ENCODE measurements at places on chromosomes 12 and 14.

DNA sequence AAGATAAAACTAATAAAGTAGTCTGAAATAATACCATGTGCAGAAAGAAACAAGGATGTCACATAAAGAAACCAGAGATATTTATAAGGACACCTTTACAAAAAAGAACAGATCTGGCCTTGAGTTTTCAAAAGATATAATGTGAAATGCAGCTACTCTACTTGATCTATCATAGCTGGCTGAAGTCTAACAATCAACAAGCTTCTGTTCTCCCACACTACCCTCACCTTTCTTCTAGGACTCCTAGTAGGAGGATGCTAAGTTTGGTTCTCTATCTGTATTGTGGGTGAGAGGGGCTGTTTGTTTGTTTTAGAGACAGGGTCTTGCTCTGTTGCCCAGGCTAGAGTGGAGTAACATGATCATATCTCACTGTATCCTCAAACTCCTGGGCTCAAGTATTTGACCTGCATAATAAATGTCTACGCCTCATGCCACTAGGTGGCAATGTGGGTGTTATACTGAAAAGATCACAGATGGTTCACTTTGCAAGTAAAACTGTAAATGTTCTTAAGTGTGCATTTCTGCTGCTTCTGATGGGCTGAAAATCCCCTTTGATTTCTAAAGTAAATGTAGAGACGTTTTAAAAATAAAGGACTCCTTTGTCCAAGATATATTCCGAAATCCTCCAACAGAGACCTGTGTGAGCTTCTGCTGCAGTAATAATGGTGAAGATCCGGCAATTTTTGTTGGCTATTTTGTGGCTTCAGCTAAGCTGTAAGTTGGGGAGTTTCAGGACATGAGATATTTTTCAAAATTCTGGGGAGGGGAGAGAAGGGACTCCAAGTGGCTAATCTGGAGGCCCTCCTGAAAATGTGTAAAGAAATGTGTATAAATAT is 269.3 kb downstream of the DAD1 start:
- DNase-seq, result peak; percentile 51

DNA sequence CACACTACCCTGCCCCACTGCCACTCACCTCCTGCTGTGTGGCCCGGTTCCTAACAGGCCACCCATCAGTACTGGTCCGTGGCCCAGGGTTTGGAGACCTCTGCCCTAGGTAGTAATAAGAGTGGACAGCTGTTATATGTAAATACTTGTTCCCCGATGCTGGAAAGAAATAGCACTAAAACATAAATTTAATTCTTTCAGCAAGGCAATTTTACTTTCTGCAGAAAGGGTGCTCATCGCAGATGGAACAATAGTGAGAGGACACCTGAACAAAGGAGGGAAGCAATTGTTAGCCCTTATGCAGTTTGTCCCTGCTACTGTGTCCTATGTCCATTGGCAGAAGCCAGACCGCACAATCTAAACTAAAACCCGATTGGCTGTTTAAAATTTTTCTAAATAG is 5.9 kb upstream of the CYP46A1 start:
- no peak for DNase-seq

DNA sequence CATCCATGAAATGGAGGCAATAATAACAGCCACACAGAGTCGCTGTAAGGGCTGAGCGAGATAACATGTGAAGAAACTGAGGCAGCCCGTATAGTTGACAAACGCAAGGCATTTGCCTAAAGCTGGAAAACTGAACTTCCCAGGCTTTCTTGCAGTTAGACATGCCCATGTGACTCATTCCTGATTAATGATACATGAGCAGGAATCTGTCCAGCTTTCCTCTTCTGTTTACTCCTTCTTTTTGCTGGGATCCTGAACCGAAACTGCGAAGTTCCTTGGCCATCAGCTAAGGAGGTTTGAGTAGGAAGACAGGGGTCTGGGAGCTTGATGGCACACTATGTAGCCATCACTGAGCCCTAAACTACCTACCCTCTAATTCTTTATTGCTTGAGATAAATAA is 52.2 kb downstream of the ST8SIA1 start:
- DNase-seq, result no peak

- no peak for DNase-seq
Observed at GRCh38 chr12:123468786-123469185, 10.8 kb downstream of the SNRNP35 start.

- DNase-seq, result no peak
Observed at GRCh38 chr14:51188566-51189185, 51.4 kb upstream of the TMX1 start.

- DNase-seq, result no peak
Observed at GRCh38 chr12:33828326-33828725, 194.0 kb upstream of the ALG10 start.

- no peak for DNase-seq
Observed at GRCh38 chr12:89756585-89757398, 48.2 kb upstream of the ATP2B1 start.

- DNase-seq, result no peak
Observed at GRCh38 chr14:79281244-79282152, 929.8 kb downstream of the DIO2 start.

DNA sequence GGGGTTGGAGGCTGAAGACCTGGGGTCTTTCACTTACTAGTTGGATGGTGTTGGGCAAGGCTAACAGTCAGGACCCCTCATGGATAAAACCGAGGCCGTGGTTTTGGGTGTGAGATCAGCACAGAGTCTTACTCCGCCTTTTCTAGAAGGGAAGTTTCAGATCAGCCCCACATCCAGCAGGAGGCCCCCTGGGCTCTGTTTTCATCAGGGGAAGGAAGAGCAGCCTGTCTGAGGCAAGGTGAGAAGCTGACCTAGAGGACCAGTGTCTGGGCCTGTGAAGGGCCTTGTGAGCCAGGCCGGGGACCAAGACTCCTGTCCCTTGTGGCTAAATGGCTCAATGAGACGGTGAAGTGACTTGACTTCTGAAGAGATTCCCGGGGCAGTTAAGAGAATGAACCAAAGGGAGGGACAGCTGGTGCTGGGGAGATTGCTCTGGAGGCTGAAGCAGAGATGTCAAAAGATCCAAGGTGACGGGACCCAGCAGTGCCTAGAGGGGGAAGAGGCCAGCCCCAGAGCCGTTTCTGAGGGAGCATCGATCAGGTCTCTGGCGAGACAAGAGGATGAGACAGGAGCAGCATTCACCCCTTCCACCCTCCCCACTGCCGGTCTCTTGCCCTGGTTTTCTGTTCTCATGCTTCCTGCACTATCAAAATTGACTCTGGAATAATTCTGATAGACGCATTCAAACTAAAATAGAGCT is 40.1 kb upstream of the TSPAN9 start:
- no peak for DNase-seq

- no peak for DNase-seq
Observed at GRCh38 chr12:12779529-12779928, 5.9 kb upstream of the APOLD1 start.

- DNase-seq, result no peak
Observed at GRCh38 chr12:104022786-104023185, 27.2 kb downstream of the GLT8D2 start.

GRCh38 chr14:31138301-31138700 is 69.3 kb downstream of the HECTD1 start:
- no peak for DNase-seq

DNA sequence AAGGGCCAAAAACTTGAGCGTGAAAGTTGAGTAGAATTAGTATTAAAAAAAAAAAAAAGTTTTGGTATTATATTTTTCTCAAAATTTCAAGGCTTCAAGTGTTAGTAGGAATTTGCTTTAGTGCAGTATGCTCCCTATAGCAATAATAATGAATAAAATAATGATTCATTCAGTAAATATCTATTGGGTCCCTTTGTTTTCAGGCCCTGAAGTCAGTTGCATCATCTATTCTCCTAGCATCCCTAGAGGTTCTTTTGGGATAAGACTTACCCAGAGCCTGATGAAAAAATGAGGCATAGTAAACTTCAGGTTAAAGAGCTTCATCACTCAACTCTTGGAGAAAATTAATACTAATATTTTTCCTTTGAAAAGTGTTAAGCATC is 1.1 kb downstream of the KMT5A start:
- no peak for DNase-seq

DNA sequence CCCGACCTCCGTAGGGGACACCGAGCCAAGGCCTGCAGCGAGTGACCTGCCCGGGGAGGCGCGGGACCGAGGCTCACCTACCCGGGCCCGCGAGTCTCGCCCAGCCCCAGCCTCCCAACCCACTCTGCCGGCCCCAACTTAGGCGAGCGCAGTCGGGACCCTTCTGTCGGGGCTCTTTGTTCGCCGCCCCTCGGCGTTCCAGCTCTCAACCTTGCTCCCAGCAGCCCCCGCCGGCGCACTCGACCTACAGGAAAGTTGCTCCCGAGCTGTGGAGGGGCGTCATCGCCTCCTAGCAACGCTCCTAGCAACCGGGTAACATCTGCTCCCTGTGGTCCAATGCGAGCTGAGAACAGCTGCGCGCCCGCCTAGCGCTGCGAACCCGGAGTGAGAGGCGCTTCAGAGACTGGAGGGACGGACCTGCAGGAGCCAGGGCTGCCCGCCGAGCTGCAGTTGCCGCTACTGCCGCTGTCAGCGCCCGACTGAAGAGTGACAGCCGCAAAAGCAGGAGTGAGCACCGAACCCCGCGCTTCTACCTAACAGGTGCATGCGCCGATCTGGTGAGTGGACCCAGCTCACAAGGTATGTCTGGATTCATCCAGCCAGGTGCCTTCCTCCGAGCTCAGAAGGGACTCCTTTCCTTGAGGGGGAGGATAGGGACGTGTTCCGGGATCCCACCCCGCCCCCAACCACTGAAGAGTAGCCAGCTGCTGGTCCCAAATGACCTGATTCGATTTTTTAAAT is 355.0 kb downstream of the SNAPC1 start:
- peak; percentile 90 for DNase-seq

GRCh38 chr12:109239179-109239578 is 69.9 kb downstream of the FOXN4 start:
- no peak for DNase-seq

- no peak for DNase-seq
Observed at GRCh38 chr12:77940567-77940966, 109.9 kb downstream of the NAV3 start.

DNA sequence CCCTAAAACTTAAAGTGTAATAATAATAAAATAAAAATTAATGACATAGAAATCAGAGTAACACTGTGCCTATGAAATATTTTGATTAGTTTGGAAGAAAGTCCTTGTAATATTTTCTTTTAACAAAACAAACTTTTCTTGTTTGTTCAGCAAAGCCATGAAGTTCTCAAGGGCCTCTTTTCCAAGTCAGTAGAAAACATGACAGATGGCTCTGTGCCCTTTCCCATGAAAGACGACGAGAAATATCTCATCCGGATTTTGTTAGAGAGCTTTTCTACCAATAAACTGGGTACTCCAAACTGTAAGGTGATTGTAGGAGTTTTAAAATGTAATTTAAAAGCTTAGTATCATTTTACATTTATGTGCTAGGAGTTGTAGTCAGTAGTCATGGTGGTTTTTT is 54.5 kb upstream of the ASPG start:
- no peak for DNase-seq

DNA sequence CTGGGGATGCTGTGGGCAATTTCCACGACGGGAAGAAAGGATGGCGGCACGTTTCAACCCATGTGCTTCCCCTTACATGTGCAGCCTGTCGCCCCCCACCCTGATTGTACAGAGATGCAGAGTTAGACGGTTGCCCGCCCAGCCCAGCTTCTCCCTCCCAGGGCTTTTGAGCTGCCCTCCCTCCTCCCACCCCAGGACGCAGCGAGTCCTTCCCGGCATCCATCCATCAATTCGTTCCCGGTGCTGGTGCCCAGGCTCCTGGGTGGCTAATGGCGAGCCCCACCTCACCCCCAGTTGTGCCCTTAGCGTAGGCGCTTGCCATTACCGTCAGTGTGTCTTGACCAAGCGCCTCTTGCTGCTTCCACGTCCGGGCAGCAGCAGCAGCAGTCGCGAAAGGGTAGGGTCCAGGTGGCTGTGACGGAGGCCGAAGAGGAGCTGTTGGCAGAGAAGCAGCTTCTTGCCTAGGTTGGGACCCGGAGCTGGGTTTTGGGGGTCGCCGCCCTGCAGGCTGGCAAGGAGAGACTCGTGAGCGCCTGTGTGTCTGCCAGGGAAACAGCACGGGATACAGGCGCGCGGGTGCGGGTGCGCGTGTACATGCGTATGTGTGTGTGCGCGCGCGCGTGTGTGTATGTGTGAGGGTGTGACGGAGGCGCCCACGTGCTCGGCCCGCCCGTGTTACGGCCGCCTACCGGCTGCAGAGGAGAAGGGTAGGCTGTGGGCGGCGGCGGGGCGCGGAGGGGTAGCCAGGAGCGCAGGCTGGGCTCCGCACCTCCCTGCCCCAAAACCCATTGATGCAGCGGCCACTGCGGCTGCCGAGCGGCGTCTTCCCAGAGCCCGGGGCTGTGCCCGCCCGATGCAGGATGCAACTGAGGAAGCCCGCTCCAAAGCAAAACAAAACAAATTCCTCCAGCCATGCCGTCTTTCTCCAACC is at the start of gene SLC6A15:
Gene SLC6A15 (minus strand): TSS at position 602 of the 931 bp plus-strand sequence. CDS start 20,679 bp downstream, outside the sequence.
- peak; percentile 93 for DNase-seq

DNA sequence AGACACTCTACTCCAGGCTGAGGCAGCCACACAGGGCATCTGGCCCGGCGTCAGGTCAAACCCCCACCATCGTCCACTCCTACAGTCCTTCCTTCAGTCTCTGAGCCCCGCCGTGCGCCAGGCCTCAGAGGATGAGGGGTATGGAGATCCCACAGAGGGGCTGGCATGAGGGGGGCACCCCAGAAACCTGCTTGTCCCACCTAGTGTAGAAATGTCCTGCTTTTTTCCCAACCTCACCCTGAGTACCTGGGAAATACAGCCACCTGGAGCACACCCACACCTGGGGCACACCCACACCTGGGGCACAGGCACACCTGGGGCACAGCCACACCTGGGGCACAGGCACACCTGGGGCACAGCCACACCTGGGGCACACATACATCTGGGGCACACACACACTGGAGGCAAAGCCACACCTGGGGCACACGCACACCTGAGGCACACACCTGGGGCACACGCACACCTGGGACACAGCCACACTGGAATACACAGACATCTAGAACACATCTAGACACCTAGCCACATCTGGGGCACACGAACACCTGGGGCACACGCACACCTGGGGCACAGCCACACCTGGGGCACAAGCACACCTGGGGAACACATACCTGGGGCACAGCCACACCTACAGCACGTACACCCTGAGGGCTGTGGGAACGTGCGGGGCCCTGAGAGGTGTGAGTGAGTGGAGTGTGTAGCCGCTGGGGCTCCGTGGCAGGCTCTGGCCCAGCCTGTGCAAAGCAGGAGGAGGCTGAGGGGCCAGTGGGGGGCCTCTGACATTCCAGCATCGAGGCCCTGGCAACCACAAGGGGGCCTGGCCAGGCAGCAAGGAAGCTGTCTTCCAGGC is 18.4 kb downstream of the AKT1 start:
- DNase-seq, result no peak
